ENCODE measurements at places on chromosomes 2 and 18.
A peak's percentile ranks its signal among the peaks of the same experiment; 100 is the strongest.

GRCh38 chr2:160390544-160391455, 102.8 kb downstream of the RBMS1 start:
- H3K4me3 ChIP-seq = no peak overlapping the region
- no peaks in the 10 kb centered on the region for H3K27me3 ChIP-seq

DNA sequence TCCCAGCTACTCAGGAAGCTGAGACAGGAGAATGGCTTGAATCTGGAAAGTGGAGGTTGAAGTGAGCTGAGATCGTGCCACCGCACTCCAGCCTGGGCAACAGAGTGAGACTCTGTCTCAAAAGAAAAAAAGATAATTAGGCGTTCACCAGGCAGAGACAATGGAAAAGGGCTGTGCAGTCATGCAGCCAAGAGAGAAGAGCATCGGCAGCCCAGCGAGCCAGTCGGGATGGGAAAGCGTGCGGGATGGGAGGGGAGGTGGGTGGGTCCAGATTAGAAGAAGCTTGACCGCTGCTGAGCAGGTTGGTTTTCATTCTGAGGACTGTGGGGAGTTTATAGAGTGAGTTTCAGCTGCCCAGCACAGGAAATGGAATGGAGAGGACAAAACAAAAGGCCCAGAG, 15.0 kb upstream of the CYS1 start:
- H3K4me3 ChIP-seq = no peak overlapping the region
- peaks cover 8% of the 10 kb centered on the region for H3K36me3 ChIP-seq
- DNase-seq = no peak
- peaks cover 54% of the 10 kb centered on the region for H3K27me3 ChIP-seq
- H3K27ac ChIP-seq = no peak overlapping the region

GRCh38 chr2:120367649-120368048, 21.7 kb downstream of the INHBB start:
- no peaks in the 10 kb centered on the region for H3K4me1 ChIP-seq
- no peak overlapping the region for H3K4me3 ChIP-seq

DNA sequence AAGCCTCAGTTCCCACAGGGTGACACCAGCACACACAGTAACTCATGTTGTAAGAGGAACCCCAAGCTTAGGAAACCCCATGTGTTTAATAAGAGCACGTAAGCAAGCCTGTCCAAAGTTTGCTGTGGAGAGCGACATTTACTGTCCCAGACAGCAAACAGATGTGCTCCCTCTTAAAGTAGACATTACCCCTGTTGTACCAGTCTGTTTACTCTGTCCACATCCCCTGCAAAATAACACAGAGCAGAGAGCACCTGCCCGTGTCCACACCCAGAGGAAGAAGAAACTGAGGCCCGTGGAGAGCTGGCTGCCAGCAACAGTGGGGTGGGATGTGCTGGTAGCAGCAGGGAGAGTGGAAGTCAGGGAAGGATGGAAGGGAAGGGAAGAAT, 243.5 kb downstream of the GBX2 start:
- no peaks in the 10 kb centered on the region for H3K4me1 ChIP-seq
- DNase-seq = no peak

DNA sequence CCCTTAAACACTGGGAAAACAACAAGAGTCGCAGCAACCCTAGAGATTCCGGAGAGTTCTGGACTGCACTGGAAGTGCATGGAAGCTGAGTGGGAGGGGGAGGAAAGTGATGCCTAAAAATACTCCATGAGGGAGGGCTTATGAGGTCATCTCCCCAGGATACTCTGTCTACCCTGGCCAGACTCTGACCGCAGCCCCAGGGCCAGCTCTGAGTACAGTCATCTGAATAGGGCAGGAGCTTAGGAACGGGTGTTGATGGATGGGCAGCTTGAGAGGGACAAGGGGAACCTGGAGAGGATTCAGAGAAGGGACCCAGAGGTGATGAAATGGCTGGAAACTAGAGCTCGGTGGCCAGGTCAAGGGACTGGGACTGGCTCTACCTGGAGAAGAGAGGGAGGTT, 79.3 kb upstream of the IGFBP5 start:
- peaks cover under 1% of the 10 kb centered on the region for H3K27me3 ChIP-seq
- no peaks in the 10 kb centered on the region for H3K36me3 ChIP-seq
- no peak overlapping the region for H3K4me3 ChIP-seq
- no peak overlapping the region for H3K27ac ChIP-seq
- H3K4me1 ChIP-seq = no peaks in the 10 kb centered on the region
- DNase-seq = no peak

GRCh38 chr2:61016392-61017002, 1.0 kb upstream of the PEX13 start:
- H3K27ac ChIP-seq = peak overlapping the region; percentile 88
- H3K36me3 ChIP-seq = peaks cover 15% of the 10 kb centered on the region
- no peak for DNase-seq
- H3K4me1 ChIP-seq = peaks cover 50% of the 10 kb centered on the region

DNA sequence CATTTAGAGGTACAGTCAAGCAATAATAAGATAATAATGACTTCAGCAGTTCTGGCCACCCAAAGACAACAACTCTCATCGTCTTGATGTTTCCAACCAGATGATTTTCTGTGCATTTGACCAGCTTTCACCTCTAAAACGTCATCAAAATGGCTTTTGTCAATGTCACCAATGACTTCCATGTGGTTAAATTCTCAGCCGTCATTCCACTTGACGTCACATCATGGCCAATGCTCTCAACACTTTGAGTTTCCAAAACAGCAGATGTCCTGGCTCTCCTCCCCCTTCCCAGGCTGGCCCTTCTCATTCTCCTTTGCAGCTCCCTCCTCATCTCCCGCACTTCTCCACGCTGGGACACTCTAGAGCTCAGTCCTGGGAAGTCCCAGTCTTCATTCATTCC, 258.3 kb downstream of the BCL2 start:
- no peaks in the 10 kb centered on the region for H3K36me3 ChIP-seq
- peaks cover 17% of the 10 kb centered on the region for H3K27me3 ChIP-seq
- H3K4me1 ChIP-seq = no peaks in the 10 kb centered on the region
- no peak overlapping the region for H3K4me3 ChIP-seq
- no peak for DNase-seq
- H3K27ac ChIP-seq = no peak overlapping the region

- no peak overlapping the region for H3K27ac ChIP-seq
- no peaks in the 10 kb centered on the region for H3K4me1 ChIP-seq
- H3K4me3 ChIP-seq = no peak overlapping the region
- H3K27me3 ChIP-seq = no peaks in the 10 kb centered on the region
- no peak for DNase-seq
- no peaks in the 10 kb centered on the region for H3K36me3 ChIP-seq
These were observed 407.1 kb downstream of the SLC4A3 start for GRCh38 chr2:220034426-220035130.

GRCh38 chr2:47277187-47277586, 122.1 kb upstream of the STPG4 start:
- peaks cover 6% of the 10 kb centered on the region for H3K27me3 ChIP-seq
- H3K4me3 ChIP-seq = no peak overlapping the region
- peaks cover 1% of the 10 kb centered on the region for H3K4me1 ChIP-seq
- DNase-seq = no peak
- no peaks in the 10 kb centered on the region for H3K36me3 ChIP-seq

DNA sequence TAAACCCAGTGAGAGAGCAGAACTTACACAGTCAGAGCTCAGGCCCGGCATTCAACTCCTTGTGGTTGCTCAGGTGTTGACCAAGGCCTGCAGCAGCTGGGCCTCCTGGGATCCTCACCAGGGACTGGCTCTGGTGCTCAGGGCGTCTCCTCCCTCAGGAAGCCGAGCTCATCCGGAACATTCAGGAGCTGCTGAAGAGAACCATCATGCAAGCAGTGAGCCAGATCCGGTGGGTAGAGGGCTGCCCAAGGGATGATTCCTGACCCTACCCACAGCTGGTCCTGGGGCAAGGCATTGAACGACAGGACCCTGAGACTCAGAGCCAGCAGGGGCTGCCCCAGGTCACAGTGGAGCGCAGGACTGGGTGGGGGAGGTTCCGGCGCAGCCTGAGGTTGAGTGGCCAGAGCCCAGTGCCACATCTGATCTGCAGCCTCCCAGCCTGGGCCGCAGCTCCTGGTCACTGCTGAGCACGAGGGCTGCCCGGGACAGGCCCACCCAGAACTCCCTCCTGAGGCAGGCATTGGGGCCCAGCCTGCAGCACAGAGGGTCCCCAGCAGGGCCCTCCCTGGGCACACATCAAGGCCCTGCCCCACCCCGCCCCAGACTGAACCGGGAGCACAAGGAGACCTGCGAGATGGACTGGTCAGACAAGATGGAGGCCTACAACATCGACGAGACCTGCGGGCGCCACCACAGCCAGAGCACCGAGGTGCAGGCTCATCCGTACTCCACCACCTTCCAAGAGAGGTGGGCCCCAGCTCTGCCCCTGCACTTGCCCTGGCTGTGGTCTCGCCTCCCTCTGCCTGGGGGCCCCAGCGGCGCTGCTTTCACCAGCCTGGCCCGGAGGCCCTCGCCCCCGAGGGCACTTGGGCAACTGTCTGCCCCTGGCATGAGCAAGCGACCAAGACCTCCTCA, 2.4 kb downstream of the TEKT4 start:
- no peak overlapping the region for H3K4me3 ChIP-seq
- H3K27me3 ChIP-seq = peaks cover 10% of the 10 kb centered on the region
- no peaks in the 10 kb centered on the region for H3K4me1 ChIP-seq
- peak; percentile 25 for DNase-seq
- no peak overlapping the region for H3K27ac ChIP-seq

DNA sequence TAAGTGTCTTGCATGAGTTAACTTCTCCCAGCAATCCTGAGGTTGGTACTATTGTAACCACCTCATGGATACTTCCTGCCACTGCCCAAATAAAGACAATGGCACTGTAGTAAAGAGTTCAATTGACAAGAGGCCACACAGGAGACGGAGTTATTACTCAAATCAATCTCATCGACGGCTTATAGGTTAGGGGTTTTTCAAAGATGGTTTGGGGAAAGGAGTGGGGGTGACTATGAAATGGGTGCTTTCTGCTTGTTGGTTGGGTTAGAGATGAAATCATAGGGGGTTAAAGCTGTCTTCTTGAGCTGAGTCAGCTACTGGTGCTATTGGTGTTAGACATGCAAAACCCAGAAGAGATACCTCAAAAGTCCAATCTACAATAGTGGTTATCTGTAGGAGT, 1258.0 kb upstream of the ZEB2 start:
- DNase-seq = no peak
- no peak overlapping the region for H3K4me3 ChIP-seq
- no peaks in the 10 kb centered on the region for H3K4me1 ChIP-seq
- H3K36me3 ChIP-seq = no peaks in the 10 kb centered on the region

- no peak for DNase-seq
- no peaks in the 10 kb centered on the region for H3K4me1 ChIP-seq
- H3K36me3 ChIP-seq = peaks cover 2% of the 10 kb centered on the region
- no peak overlapping the region for H3K4me3 ChIP-seq
- no peak overlapping the region for H3K27ac ChIP-seq
- H3K27me3 ChIP-seq = no peaks in the 10 kb centered on the region
These were observed 220.0 kb upstream of the CYP26B1 start for GRCh38 chr2:72367530-72368225.

DNA sequence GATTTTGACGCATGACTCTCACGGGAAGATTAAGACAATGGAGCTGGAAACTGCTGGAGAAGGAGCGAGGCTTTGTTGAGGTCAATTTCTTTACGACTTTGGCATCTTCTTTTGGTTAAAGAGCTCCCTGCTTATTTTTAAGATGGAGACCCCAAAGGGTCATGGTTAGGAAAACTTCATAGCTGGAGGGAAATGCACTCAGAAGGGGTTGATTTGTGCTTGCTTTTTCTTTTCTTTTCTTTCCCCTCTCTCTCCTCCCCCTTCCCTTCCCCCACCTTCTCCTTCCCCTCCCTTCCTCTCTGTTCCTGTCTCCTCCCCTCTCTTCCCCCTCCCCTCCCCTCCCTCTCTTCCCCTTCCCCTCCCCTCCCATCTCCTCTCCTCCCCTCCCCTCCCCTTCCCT, 79.0 kb downstream of the TNP1 start:
- H3K27ac ChIP-seq = no peak overlapping the region
- no peaks in the 10 kb centered on the region for H3K36me3 ChIP-seq
- no peaks in the 10 kb centered on the region for H3K4me1 ChIP-seq
- H3K27me3 ChIP-seq = peaks cover 5% of the 10 kb centered on the region

GRCh38 chr2:19667085-19667484, 234.7 kb downstream of the TTC32 start:
- H3K4me3 ChIP-seq = no peak overlapping the region
- no peak for DNase-seq
- H3K36me3 ChIP-seq = no peaks in the 10 kb centered on the region
- H3K4me1 ChIP-seq = no peaks in the 10 kb centered on the region
- H3K27ac ChIP-seq = no peak overlapping the region

- no peaks in the 10 kb centered on the region for H3K36me3 ChIP-seq
- no peak overlapping the region for H3K4me3 ChIP-seq
- H3K27me3 ChIP-seq = no peaks in the 10 kb centered on the region
- H3K4me1 ChIP-seq = no peaks in the 10 kb centered on the region
These were observed 921.4 kb downstream of the TRIB2 start for GRCh38 chr2:13638181-13638580.

GRCh38 chr2:217910875-217911212, 92.0 kb downstream of the TNS1 start:
- H3K36me3 ChIP-seq = no peaks in the 10 kb centered on the region
- DNase-seq = no peak
- peaks cover 2% of the 10 kb centered on the region for H3K4me1 ChIP-seq
- peaks cover 21% of the 10 kb centered on the region for H3K27me3 ChIP-seq
- no peak overlapping the region for H3K27ac ChIP-seq

DNA sequence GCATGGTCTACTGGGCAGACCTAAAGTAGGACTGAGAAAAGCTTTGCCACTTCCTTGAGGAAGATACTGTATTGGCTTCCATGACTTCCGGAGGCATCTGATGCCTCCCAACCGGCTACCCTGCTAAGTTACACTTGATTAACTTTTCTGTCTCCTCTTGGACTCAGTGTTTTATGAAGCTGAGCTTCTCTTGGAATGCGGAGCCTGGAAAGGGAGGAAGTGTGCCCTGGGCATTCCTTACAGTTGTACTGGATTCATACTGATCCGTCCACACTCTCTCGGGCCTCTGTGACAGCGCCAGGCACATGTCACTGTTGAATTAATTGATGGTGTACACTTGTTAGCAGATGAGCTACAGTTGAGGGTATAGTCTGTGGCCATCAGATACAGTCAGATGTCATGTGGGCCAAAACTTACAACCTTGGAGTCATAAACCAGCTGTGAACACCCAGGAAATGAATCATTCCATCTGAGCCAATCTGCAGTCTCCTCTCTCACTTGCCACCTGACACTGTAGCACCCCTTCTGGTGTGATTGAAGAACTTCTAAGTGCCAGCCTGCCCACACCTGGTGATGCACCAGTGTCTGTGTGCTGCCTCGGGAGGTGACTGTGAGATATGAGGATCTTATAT, 122.5 kb downstream of the FHOD3 start:
- DNase-seq = no peak
- no peaks in the 10 kb centered on the region for H3K4me1 ChIP-seq
- no peaks in the 10 kb centered on the region for H3K27me3 ChIP-seq
- no peak overlapping the region for H3K4me3 ChIP-seq
- no peak overlapping the region for H3K27ac ChIP-seq

DNA sequence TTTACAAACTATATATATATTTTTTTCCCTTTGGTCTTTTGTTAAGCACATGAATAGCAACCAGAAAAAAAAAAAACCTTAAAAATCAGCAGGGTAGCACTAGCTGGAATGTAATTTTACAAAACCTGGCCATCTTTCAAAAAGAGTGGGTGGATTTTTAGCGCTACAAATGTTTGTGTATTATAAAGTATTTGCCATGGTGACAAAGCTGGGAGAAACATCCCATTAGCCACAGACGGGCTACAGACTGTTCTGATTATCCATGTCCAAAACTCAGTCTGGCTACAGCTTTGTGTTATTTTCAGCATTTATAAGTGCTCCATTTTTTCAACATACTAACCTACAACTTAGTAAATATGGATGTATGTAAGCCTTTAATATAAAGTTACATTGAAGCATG, 249.5 kb upstream of the TANK start:
- no peak overlapping the region for H3K27ac ChIP-seq
- H3K27me3 ChIP-seq = peaks cover 3% of the 10 kb centered on the region
- no peaks in the 10 kb centered on the region for H3K36me3 ChIP-seq
- H3K4me1 ChIP-seq = no peaks in the 10 kb centered on the region
- H3K4me3 ChIP-seq = no peak overlapping the region
